Iris pigment epithelial cell (primary cell): ENCODE measurements at places on chromosomes 1 and 21.

GRCh38 chr1:41440321-41441085, 44.0 kb downstream of the EDN2 start:
- no peak for DNase-seq

DNA sequence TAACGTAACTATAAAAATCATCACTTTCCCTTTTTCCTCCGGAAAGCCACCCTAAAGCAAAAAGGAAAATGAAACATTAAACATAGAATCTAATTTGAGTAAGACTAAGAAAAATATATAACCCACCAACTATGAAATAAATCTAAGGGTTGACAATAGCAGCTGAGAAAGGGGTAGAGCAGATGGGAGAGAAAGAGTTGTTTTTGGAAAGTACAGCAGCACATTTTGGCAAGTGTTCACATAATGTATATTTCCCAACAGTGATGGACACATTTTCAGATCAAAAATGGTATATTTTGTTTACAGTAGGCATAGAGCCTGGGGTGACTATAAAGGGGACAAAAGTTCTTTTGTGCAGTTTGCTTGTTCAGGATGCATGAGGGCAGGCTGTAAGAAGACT, 1287.4 kb upstream of the B3GALT2 start:
- DNase-seq: no peak

DNA sequence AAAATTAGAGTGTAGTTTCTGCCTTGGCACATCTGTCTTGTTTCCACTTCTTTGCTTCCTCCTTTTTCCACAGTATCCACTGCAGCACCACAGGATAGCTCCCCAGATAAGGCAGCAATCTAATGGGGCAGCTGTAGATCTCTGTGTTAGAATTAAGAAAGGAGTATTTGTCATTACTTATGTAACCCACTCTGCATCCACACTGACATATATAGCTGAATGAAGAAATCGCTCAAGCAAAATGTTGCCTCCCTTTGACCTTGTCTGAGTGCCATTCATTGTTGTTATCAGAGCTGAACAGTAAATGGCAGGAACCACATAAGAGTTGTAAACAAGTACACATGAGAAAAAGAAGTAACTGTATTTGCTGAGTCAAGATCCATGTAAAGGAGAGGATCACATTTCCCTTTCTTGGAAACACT, 45.9 kb upstream of the DPH5 start:
- DNase-seq: peak; percentile 49

DNA sequence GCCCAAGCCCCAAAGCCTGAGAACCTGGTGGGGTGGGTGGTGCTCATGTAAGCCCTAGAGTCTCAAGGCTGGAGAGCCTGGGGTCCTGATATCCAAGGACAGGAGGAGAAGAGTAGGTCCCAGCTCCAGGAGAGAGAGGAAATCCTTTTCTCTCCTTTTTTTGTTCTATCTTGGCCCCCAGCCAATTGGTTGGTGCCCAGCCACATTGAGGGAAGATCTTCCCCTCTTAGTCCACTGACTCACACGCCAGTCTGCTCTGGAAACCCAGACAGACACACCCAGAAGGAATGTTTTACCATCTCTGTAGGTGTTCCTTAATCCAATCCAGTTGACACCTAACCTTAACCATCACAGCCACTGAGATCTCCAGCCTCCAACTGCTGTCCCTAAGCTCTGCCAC, 16.2 kb upstream of the LIN9 start:
- DNase-seq: peak; percentile 13

- peak; percentile 100 for DNase-seq
Measured at GRCh38 chr1:55310505-55310971, 95.4 kb upstream of the USP24 start.

DNA sequence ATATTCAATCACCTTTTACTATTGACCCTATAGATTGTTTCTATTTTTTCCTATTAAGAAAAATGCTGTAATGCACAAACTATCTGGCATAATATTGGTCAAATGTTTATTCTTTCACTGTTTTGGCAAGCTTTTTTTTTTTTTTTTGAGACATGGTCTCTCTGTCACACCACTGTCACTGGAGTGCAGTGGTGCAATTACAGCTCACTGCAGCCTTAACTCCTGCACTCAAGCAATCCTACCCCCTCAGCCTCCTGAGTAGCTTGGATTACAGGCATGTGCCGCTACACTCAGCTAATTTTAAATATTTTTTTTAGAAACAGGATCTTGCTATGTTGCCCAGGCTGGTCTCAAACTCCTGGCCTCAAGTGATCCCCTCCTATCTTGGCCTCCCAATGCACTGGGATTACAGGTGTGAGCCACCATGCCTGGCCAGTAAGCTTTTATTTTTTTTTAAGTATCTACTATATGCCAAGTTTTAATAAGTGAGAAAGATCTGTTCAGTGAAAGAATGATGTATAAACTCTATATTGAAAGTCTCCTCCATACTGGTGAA, 3.4 kb downstream of the CDC7 start:
- DNase-seq: no peak

DNA sequence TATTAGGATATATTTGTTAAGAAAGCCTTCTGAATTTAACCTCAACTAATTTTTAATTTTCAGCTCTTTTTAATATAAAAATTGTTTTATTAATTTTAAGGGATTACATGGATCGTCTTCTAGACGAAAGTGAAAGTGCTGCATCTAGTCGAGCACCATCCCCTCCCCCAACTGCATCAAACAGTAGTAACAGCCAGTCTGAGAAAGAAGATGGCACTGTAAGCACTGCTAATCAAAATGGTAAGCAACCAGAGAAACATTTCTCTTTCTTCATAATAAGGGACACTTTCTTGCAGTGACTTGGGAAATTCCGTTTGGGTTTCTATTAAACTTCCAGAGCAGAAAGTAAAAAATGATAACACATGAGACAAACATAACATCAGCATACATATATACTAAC, 56.9 kb downstream of the MIER1 start:
- DNase-seq: peak; percentile 69

DNA sequence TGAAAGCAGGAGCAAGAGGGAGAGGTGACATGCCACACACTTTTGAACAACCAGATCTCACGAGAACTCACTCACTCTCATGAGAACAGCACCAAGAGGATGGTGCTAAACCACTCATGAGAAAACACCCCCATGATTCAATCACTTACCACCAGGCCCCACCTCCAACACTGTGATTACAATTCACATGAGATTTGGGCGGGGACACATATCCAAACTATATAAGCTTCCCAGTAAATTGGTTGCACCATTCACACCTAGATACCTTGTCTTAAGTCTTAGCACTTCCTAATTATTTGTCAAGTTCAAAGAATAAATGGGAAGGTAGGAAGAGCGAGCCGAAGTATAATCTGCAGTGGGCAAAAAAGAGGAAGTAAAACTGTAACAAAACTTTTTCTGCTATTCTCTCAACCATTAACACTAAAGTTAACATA, 34.3 kb downstream of the AMY1C start:
- DNase-seq: no peak

- no peak for DNase-seq
Measured at GRCh38 chr1:108706643-108707042, 6.1 kb upstream of the FNDC7 start.

DNA sequence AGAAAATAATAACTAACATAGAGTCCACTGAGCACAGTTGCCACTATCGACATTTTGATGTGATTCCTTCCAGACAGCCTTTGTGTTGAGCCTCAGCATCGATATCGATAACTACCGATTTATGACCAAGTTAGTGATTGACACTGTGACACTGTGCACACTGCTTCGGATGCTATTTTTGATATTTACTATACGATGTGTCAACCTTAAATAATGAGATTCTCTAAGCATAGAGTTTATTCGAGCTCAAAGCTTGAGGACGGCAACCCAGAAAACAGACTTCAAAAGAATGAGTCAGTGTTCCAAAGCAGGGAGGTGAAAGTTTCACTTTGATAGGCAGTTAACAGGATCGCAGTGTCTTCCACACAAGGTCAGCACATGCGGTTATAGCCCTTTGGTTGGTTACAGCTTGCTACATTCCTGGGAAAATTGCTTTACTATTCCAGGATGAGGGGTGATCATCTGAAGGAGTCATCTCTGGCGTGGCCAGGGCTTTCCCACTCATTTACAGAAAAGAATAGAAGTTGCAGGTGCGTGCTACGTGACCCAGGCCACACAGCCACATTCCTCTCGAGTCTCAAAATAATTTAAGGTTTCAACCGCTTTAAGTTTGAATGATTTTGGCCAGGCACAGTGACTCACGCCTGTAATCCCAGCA, 53.6 kb upstream of the EFHD2 start:
- peak; percentile 84 for DNase-seq

- DNase-seq: no peak
Measured at GRCh38 chr1:8299963-8300362, 18.0 kb upstream of the SLC45A1 start.

GRCh38 chr1:76657623-76658022, 209.7 kb upstream of the ST6GALNAC5 start:
- DNase-seq: no peak

- DNase-seq: no peak
Measured at GRCh38 chr1:109307274-109308021, 637 bp upstream of the MYBPHL start.

- DNase-seq: peak; percentile 65
Measured at GRCh38 chr1:15523104-15524020, 653 bp downstream of the CASP9 start.

DNA sequence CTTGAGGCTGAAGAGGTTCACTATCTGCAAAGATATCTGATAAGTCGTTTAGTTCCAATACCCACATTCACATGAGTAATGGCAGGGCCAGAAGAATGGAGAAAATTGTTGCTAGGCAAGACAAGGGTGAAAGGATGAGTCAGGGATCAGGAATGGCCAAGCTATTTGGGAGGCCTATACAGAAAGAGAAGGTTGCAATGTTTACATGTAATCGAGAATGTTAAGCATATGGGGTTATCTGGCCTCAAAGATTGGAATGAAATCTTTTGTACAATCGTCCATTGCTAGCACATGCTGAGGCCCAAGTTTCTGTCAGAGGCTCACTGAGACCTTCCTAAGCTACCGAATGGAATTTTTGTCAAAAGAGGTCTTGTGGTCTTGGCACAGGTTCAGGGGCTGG, 299.9 kb upstream of the PLD5 start:
- peak; percentile 26 for DNase-seq
